Femur (tissue), 1 donor: ENCODE measurements at places on chromosomes 4 and X.

- DNase-seq: no peak
Observed at GRCh38 chr4:151376540-151376939, 32.4 kb upstream of the FHIP1A start.

- DNase-seq: no peak
Observed at GRCh38 chr4:142427456-142427855, 418.6 kb downstream of the INPP4B start.

- no peak for DNase-seq
Observed at GRCh38 chrX:155998761-155999510, 1.4 kb downstream of the IL9R start.

- DNase-seq: no peak
Observed at GRCh38 chr4:81380437-81380836, 91.3 kb downstream of the RASGEF1B start.
